ENCODE measurements at places on chromosomes 7 and 10. TPM values are rescaled to one million over a fixed set of nuclear protein-coding genes. Genes with fewer than 3 reads are reported as not detected.

Gene PHTF2
- 25.1 TPM for total RNA-seq

Gene UNC5B
- 43.9 TPM for total RNA-seq

Gene IQUB
- 5.9 TPM for total RNA-seq

Gene ARHGEF35
- total RNA-seq: 2.6 TPM

Gene KCNIP2
- total RNA-seq: 14.4 TPM

Gene HOXA3
- 8.8 TPM for total RNA-seq

Gene PRPS1L1
- not detected for total RNA-seq

Gene PDE6C
- total RNA-seq: not detected

Gene NRCAM
- 50.4 TPM for total RNA-seq

Gene SCART1
- 2.9 TPM for total RNA-seq

Gene IL15RA
- 0.89 TPM for total RNA-seq

Gene PRLHR
- 0.22 TPM for total RNA-seq

Gene WNT8B
- 0.10 TPM for total RNA-seq

Gene FAM25C
- total RNA-seq: not detected

Gene ZWINT
- total RNA-seq: 28.9 TPM

Gene CRHR2
- 0.89 TPM for total RNA-seq

Gene CRTAC1
- total RNA-seq: 12.1 TPM

Gene FEZF1
- 0.77 TPM for total RNA-seq

Gene GNGT1
- total RNA-seq: not detected

Gene ITPRID1
- not detected for total RNA-seq

Data from spinal cord (tissue), 10 donors.